Memory B cell (primary cell): ENCODE measurements at places on chromosomes 3 and 15.

DNA sequence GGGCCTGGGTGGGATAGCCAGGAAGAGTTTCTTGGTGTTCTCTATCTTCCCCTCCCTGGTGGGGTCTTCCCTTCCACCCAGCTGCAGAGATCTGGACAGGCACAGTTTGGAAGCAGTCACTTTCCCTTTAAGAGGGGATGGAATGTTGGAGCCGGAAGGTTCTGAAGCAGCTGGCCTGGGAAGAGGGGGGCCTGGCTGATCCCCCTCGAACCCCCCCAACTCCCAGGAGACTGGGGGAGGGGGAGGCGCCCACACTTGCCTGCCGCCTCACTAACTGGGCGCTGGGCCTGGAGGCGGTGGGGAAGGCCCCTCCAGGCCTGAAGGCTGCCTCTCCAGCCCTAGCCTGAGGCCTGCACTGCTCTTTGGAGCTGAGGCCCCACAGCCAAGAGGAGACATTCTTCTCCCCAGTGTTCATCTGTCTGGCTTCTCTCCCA lies 1.4 kb downstream of the DVL3 start:
- DNase-seq = no peak

- no peak for DNase-seq
Observed at GRCh38 chr3:12686096-12686495, 22.2 kb upstream of the RAF1 start.

GRCh38 chr15:98866511-98866910 lies 141.1 kb downstream of the PGPEP1L start:
- DNase-seq = no peak

DNA sequence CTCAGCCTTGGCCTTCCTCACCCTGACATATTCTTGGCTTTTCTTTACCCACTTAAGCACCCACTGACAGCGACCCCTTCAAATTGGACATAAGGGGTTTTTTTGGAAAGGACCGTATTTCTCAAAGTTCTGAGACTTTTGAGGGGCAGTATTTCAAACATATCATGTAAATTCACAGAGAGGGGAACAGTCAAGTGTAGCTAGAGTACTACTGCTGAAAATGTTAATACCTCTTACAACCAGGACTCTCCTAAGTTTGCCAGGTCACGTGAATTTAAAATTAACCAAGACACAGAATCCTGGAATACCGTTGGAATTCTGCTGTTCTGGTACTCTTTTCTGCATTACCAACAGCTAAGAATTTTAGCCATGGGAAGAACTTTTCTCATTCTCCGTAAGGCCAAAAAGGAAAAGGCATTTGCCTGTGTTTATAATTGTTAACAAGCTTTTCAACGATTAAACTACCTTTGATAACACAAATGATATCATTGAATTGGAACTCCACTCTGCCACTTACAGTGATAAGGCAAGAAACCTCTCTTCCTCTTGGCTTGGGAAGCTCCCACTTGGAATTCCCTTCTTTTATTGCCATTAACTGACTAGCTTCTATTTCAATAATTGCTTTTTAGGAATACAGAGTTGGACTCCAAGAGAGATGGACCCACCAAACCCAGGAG lies 597 bp upstream of the GBE1 start:
- DNase-seq = no peak

DNA sequence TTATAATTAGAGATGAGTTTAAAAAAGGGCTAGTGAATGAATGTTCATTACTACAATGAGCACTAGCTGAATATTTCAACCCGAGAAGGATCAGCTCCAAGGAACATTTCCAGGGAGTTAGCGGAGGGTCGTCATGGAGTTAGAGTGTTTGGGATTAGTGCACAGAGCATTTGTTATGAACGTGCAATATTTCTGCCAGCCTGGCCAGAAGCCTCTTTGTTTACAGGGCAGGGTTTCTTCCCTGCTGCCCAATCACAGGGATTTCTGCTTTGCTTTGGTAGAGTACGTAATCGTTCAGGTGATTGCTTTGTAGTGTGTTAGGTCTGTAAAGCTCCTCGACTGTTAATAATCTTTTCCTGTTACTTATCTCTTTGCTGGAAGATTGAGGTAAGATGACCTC lies 5.9 kb downstream of the CGNL1 start:
- no peak for DNase-seq

- no peak for DNase-seq
Observed at GRCh38 chr3:38404286-38404685, 49.4 kb upstream of the ACVR2B start.

DNA sequence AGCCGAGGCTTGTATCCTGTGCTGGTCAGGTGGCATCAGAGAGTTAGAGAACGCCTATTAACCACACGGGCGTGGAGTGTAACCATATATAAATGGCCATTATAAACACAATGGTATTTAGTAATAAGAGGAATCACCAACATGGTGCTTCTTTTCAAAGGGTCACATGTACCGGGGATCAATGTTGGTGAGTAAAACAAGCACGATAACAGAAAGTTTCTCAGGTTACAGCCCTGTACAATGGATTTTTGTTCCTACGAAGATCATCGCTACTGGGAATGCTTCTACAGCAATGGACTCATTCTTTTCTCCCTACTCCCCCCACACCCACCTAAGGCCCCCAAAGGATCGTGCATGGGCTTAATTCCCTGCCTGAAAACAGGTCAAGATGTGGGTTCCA lies 42.5 kb downstream of the MEIS2 start:
- no peak for DNase-seq

DNA sequence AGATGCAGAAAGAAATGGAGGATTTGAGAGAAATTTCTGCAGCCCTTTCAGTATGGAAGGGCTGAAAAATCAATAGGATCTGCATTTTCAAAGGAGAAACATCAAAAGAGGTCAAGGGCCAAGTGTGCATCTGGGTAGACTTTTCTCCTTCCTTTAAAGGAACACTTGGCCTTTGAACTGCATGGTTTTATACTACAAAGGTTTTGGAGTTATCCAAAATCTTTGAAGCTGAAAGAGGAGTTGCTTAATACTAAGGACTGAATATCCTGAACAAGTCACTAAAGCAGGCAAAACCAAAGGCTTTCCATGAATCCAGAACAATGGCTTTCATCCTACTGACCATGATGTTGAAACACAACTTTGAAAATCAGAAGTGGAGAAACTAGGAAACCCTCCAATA lies 553.7 kb upstream of the LMCD1 start:
- no peak for DNase-seq

DNA sequence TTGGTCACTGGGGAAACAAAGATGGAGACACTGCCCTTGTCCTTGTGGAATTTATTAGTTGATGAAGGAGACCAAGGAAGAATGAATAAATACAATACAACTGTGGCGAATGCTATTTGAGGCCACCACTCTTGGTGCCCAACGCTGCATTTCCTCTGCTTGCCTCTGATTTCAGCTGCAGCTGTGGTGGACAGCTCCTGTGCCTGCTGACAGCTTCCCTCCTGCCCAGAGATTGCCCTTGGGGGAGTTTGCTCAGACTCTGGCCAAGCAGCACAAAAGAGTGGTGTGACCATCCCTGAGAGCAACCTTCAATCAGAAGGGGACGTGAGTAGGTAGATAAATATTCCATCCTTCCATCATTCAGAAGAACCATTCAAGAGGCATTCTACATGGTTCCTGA lies 64.6 kb upstream of the FHIT start:
- DNase-seq = no peak

DNA sequence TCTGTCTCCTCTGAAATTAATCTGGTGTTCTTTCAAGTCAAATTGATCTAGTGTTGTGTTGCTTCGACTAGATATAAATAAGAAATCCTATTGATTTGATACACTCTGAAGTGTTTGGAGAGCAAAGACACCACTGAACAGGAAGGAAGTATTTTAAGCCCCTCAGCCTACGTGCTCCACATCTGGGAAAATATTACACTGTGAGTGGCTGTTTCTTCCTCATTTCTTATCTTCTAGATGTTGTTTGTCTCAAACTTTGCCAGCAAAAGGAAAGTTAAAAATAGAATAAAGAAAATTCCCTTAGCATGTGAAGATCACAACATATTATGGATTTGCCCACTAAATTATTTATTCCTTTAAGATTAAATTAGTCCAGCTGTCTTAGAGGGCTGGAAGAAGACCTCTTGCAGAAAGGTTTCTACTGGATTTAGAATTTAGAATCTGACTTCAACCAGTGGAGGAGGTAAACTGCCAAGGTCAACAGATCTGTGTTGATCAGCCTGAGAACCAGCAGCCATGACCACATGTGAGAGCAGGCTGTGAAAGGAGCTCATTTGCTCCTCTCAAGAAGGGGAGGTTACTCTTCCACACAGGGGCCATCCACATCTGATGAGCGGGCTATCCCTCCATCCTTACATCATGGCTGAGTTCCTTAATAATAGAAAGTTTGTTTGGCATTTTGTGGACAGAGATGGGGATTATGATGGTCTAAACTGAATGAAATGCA lies 46.3 kb upstream of the ACKR4 start:
- no peak for DNase-seq

DNA sequence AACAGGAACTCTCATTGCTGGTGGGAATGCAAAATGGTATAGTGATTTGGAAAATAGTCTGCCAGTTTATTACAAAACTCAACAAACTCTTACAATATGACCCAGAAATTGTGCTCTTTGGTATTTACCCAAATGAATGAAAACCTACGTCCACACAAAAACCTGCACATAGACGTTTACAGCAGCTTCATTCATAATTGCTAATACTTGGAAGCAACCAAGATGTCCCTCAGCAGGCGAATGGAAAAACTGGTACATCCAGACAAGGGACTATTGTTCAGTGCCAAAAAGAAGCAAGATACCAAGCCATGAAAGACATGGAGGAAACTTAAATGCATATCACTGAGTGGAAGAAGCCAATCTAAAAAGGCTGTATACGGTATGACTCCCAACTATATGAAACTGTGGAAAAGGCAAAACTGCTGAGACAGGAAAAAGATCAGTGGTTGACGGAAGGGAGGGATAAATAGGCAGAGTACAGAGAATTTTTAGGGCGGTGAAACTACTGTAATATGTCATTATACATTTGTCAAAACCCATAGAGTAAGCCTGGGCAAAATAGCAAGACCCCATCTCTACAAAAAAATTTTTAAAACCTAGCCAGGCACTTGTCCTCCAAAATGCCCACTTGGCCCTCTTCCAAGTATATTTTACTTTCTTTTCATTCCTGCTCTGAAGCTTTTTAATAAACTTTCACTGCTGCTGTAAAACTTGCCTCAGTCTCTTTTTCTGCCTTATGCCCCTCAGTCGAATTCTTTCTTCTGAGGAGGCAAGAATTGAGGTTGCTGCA lies 4.9 kb upstream of the MKRN2OS start:
- no peak for DNase-seq

GRCh38 chr3:154642145-154642544 lies 212.2 kb upstream of the GPR149 start:
- DNase-seq = no peak

DNA sequence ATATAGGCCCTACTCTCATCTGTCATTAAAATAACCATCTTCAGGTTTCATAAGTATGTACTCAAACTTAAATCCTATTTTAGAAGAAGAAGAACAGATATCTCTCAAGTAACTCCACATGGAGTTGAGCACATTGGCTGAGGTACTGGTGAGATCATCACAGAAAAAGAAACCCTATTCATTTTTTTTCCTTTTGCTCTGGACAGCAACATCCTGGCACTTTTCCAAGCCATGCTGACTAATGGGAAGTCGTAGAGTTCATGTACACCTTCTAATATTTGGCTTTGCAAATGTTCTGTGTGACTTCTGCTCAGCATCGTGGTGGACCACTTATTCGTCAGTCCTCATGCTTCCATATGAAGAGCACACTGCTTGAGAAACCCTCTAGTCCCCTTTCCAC lies 336.0 kb upstream of the KCNH8 start:
- no peak for DNase-seq

- DNase-seq = no peak
Observed at GRCh38 chr3:172516318-172517214, 6.7 kb downstream of the TNFSF10 start.

GRCh38 chr15:73009066-73010056 lies 42.9 kb upstream of the NEO1 start:
- no peak for DNase-seq

GRCh38 chr3:68893600-68894239 lies 38.6 kb downstream of the TAFA4 start:
- DNase-seq = peak; percentile 16

- no peak for DNase-seq
Observed at GRCh38 chr3:125147491-125147820, 65.1 kb downstream of the SLC12A8 start.

DNA sequence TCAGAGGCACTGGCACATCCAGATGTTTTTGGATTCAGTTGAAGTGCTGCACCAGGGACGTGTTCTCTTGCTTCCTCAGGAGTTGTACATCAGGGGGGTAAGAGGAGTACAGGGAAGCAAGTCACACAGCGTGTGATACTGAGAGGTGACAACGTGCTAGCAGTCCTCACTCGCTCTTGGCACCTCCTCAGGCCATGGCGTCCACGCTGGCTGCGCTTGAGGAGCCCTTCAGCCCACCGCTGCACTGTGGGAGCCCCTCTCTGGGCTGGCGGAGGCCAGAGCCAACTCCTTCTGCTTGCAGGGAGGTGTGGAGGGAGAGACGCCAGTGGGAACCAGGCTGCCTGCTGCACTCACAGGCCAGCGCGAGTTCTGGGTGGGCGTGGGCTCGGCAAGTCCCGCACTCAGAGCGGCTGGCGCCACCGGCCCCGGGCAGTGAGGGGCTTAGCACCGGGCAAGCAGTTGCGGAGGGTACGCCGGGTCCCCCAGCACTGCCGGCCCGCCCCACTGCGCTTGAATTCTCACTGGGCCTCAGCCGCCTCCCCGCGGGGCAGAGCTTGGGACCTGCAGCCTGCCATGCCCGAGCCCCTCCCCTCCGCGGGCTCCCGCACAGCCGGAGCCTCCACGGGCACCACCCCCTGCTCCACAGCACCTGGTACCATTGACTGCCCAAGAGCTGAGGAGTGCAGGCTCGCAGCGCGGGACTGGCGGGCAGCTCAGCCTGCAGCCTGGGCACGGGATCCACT lies 64.5 kb downstream of the PLD1 start:
- no peak for DNase-seq

DNA sequence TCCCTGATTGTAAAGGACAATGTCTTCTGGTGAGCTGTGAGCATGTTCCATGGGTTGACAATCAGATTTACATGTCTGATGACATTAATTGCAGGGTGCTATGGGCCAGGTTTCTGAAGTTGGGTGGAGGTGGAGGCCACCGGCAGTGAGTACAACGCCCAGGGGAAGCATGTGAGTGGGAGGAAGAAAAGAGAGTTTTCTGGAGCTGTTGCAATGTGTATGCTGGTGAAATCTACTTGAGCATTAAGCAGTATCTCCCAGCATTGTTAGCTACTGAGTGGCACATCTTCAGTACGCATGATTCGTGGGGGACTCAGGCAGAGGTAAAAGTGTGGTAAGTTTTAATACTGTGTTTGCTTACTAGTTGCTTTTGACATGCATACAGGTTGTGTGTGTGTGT lies 26.6 kb downstream of the TMEM45A start:
- no peak for DNase-seq

DNA sequence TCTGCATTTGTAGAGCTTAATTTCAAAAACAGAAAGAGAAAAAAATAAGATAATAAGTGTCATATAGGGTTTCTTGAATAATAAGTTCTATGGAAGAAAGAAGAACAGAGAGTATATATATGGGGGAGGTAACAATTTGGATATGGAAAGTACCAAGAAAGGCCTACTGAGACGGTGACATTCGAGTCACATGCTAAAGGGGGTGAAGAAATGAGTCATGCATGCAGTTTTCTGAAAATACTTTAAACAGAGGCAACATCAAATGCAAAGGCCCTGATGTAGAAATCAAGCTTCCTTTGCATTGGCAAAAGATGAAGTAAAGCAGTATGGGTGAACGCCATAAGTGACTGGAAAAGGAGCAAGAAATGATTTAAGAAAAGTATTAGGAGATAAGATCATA lies 371.6 kb upstream of the ZNF385D start:
- no peak for DNase-seq
